ENCODE measurements at places on chromosomes 2 and 18.

- no peak for DNase-seq
These were observed 1.3 kb upstream of the CLIP4 start for GRCh38 chr2:29113891-29114321.

- no peak for DNase-seq
These were observed 15.9 kb downstream of the TMEM18 start for GRCh38 chr2:661360-661635.

DNA sequence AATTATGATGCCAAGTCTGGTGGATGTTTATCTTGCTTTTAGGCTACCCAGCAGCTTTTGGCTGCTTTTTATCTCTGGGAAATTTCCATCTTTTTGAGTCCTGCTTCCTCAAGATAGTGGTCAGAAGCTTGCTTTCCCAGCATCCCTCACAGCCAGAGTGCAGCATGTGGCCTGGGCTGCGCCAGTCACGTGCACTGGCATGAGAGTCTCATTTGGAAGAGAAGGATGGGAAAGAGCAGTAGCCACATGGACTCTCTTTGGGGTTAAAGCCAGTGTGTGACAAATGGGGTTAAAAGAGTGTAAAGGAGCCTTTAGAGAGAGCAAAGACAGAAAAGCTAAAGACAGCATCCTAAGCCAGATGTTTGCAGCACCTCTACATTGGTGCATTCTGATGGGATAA is 12.7 kb downstream of the GPR39 start:
- DNase-seq = no peak

DNA sequence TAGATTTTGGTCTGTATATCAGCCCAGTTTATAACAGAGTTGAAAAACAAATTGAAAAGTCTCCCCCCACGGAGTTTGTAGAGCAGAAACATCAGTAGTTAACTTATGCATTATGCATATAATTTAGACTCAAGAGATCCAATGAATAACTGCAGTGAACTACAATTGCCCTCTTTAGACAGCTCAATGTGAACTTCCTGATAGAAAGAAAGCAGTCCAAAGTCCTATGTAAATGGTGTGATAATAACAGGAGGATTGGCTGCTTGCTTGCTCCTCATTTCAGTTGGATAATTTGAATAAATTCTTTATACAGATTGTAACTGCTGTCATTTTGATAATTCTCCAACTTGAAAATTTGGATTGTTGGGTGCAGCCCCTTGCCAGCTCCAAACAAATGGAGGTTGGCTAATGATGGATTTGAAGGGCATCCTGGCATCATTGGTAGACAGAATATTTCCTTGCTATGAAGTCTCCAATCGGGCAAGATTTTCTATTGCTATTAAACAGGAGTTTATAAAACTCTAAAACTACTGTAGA is 297.1 kb downstream of the ASXL3 start:
- no peak for DNase-seq

DNA sequence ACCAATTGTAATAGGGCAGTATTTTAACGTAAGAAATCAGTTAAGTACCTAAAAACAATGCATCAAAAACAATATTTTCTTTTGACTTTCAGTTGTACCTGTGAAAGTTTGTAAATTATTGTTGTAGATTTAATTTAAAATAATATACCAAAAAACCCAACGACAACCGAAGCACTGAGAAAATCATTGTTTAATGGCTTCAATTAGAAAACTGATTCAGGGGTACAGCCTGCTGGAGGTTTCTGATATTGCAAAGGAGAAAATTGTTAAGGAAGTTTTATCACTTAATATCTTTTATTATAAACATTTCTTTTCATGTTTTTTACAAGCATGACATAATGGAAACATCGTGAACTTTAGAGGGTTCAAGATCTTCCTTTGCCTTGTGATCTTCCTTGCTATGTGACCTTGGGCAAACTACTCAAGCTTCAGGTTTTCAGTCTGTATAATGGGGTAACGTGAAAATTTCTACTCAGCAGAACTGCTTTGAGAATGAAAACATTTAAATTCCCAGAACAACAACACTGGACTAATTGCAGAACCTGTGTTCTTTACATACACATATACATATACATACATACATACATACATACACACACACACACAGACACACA is 76.3 kb upstream of the GLS start:
- no peak for DNase-seq

GRCh38 chr2:170434900-170435621 is 257.1 kb downstream of the MYO3B start:
- no peak for DNase-seq

DNA sequence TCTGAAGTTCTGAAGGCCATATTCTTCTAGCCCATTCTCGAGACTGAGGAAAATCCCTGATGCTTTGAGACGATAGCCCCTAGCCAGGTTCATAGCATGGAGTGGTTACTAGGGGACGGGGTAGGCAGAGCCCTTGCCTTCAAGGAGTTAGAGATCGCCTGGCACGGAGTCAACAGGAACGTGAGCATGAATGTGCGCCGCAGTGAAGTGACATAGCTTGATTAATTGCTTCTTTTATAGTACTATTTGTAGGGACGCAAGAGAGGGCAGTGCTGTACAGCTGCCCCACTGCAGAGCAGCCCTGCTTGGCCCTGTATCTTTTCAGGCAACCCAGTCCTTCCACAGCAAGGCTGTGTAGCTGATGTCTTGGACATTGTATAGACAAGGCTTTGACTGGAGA is 26.2 kb downstream of the HRH4 start:
- no peak for DNase-seq

DNA sequence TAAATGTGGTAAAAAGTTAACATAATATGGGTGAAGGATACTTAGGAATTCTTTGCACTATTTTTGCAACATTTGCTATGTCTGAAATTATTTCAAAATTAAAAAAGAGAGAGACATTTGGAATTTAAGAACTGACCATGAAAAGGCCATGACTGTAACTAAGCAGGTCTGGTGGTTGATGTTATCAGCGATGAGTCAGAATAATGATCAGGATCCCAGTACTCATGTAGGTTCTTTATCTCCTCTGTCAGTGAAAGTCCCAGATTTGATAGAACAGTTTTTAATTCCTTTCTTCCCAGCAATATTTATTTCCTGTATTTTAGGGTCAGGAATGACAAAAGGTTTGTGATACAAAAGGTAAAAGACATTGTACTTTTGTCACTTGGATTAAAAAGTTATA is 242.4 kb upstream of the ZNF521 start:
- no peak for DNase-seq

DNA sequence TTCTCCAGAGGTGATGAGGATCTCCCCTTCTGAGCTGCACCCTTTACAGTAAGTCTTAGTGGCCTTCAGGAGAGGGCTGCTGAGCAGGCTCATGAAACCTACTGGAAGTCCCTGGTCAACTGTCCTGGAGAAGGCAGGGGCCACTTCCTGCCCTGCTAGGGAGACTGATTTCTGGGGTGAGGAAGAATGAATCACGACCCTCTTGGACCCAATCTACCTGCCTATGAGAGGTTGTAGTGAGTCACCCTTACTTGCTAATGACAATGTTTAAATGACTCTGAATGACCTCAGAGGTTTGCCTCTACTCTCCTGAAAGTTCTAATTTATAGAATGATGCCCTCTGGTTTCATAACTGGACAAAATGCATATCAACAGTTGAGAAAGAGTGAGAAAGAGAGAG is 79.4 kb upstream of the FAM136A start:
- DNase-seq = no peak

DNA sequence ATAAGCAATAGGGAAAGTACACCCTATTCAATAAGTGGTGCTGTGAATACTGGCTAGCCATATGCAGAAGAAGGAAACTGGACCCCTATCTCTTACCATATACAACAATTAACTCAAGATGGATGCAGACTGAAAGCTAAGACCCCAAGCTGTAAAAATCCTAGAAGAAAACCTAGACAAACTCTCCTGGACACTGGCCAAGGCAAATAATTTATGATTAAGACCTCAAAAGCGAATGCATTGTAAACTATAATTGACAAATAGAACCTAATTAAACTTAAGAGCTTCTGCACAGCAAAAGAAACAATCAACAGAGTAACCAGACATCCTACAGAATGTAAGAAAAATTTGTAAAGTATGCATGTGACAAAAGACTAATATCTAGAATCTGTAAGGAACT is 41.1 kb upstream of the ASXL3 start:
- no peak for DNase-seq

GRCh38 chr2:1318366-1319009 is 94.8 kb upstream of the TPO start:
- DNase-seq = no peak

GRCh38 chr2:27085062-27085672 is 1.4 kb upstream of the KHK start:
- no peak for DNase-seq

- no peak for DNase-seq
These were observed 108.9 kb upstream of the CDC42EP3 start for GRCh38 chr2:37780387-37780676.
